ENCODE measurements at places on chromosomes 16 and 17. TPM values are rescaled to one million over a fixed set of nuclear protein-coding genes. Genes with fewer than 3 reads are reported as not detected.
A peak's percentile ranks its signal among the peaks of the same experiment; 100 is the strongest.

DNA sequence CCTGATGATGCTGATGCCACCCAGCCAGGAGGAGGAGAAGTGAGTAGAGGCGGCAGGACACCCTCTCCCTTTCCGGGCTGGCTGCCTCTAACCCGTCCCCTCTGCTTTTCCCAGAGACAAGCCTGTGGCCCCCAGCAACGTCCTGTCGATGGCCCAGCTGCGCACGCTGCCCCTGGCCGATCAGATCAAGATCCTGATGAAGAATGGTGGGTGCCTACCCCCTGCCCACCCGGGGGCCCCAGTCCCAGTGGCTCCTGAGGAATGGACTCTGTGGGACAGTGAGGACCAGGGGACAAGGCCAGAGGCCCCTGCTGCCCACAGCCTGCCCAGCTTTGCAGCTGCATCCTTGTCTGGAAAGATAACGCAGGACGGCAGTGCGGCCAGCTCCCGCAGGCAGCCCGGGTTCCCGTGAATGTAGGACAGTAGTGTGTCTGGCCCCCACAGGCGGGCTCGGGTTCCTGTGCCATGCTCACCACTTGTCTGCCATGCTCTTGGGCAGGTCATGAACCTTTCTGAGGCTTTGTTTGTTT is 19.9 kb downstream of the POLR3E start:
- H3K36me3 ChIP-seq = no peaks in the 10 kb centered on the region
- H3K4me3 ChIP-seq = no peak overlapping the region
- no peak for DNase-seq
- H3K27ac ChIP-seq = no peak overlapping the region
- H3K4me1 ChIP-seq = no peaks in the 10 kb centered on the region
- no peaks in the 10 kb centered on the region for H3K27me3 ChIP-seq

GRCh38 chr17:18181358-18181757 is 2.3 kb upstream of the ALKBH5 start:
- no peak overlapping the region for H3K4me3 ChIP-seq
- peaks cover 6% of the 10 kb centered on the region for H3K4me1 ChIP-seq
- H3K27ac ChIP-seq = peak overlapping the region; percentile 96

DNA sequence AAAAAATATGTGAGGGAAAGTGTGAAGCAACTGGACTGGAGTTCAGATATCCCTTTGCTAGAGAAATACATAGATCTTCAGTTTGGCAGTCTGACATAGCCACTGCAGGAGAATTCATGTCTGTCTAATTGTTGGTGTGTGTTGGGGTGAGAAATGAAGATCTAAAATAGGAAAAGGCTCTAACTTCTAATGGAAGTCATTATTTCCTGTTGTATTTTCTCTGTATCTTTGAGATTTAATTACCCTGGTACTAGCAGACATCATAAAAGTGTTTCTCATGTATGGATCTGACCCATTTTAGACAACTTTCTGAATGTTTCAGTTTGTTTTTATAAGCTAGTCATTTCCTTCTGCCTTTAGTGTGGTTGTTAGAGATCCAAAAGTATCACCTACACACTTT is 128.3 kb downstream of the NLK start:
- no peaks in the 10 kb centered on the region for H3K36me3 ChIP-seq
- no peak overlapping the region for H3K4me3 ChIP-seq
- DNase-seq = no peak
- no peaks in the 10 kb centered on the region for H3K27me3 ChIP-seq

- H3K27ac ChIP-seq = peak overlapping the region; percentile 78
- no peaks in the 10 kb centered on the region for H3K36me3 ChIP-seq
- H3K27me3 ChIP-seq = no peaks in the 10 kb centered on the region
- H3K4me3 ChIP-seq = no peak overlapping the region
Measured at GRCh38 chr17:21163101-21163500, 36.3 kb downstream of the DHRS7B start.

GRCh38 chr17:70157151-70157550 is 12.2 kb upstream of the KCNJ2 start:
- H3K27ac ChIP-seq = no peak overlapping the region
- no peaks in the 10 kb centered on the region for H3K36me3 ChIP-seq
- H3K27me3 ChIP-seq = no peaks in the 10 kb centered on the region
- DNase-seq = no peak
- H3K4me1 ChIP-seq = no peaks in the 10 kb centered on the region

DNA sequence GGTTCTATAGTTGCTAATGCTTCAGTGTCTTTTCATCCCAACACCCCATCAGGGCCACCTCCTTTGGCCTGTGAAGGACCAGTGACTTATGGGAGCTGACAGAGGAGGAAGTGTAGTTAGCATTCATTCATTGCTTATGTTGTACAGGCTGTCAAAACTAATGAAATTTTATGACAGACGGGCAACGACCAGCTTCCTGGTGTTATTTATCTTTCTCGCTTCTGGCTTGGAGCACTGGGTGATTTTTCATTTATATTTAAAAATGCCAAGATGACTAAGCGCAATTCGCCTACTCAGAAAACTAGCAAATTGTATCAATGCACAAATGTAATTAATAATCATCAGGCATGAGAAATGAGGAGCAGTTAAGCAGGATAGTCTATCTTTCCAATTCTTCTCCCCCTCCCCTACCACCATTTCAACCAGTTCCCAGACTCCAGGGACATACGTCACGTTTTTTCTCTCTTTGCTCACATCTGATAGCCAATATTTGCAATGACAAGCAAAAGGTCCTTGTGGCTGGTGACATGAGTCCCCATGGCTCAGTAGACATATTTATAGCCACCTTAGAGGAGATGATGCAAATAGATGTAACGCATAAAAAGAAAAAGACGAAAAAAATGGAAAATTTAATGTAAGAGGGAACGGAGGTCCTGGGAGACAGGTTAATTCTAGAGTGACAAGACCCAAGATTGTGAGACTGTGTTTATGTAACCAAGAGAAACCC is 11.2 kb downstream of the CDRT15 start:
- DNase-seq = no peak
- no peaks in the 10 kb centered on the region for H3K4me1 ChIP-seq
- H3K4me3 ChIP-seq = no peak overlapping the region
- H3K27ac ChIP-seq = no peak overlapping the region

DNA sequence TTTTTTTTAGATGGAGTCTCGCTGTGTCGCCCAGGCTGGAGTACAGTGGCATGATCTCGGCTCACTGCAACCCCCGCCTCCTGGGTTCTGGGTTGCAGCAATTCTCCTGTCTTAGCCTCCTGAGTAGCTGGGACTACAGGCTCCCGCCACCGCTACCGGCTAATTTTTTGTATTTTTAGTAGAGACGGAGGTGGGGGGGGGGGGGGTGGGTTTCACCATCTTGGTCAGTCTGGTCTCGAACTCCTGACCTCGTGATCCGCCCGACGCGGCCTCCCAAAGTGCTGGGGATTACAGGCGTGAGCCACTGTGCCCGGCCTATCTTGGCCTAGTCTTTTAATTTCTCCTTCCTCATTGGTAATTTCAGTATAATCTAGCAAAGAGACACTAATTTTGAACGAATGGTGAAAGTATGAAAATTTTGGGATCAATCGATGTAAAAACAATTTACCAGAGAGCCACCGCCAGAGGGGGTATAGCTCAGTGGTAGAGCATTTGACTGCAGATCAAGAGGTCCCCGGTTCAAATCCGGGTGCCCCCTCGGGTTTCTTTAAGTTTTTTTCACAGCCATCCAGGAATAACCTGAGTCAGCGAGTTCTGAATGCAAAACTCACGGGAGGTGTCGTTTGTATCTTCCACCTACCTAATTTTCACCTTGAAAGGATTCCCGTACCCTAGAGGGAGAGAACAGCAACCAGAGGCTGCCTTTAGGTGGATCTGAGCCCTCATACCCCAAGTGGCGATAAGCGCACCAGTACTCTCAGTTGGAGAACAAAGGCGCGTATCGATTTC is 2.5 kb upstream of the LASP1 start:
- H3K27ac ChIP-seq = peak overlapping the region; percentile 98
- no peaks in the 10 kb centered on the region for H3K27me3 ChIP-seq
- peak; percentile 77 for DNase-seq

- H3K36me3 ChIP-seq = no peaks in the 10 kb centered on the region
- H3K27ac ChIP-seq = no peak overlapping the region
- no peaks in the 10 kb centered on the region for H3K4me1 ChIP-seq
- no peak for DNase-seq
- no peak overlapping the region for H3K4me3 ChIP-seq
- H3K27me3 ChIP-seq = no peaks in the 10 kb centered on the region
Measured at GRCh38 chr17:71192039-71192555, 928.7 kb upstream of the SOX9 start.

DNA sequence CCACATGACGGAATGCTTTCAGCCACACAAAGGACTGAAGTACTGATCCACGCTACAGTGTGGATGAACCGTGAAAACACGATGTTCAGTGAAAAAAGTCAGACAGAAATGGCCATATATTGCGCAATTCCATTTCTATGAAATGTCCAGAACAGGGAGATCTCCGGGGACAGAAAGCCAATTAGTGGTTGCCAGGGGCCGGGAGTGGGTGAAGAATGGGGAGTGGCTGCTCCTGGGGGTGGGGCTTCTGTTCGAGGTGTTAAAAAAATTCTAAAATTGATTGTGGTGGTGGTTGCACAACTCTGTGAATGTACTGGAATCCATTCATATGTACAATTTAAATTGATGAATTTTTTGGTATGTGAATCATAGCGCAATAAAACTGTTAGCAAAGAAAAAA is 154.8 kb upstream of the HSBP1 start:
- H3K4me1 ChIP-seq = no peaks in the 10 kb centered on the region
- no peaks in the 10 kb centered on the region for H3K27me3 ChIP-seq
- no peak overlapping the region for H3K4me3 ChIP-seq
- no peak overlapping the region for H3K27ac ChIP-seq
- no peaks in the 10 kb centered on the region for H3K36me3 ChIP-seq
- no peak for DNase-seq

The CLEC3A gene
- total RNA-seq = not detected

The KRTAP4-1 gene
- not detected for total RNA-seq

The CCL1 gene
- not detected for total RNA-seq

The VTN gene
- total RNA-seq = 0.69 TPM

Data from uterus (tissue), 4 donors.